ENCODE measurements at places on chromosomes 16 and 17.

- DNase-seq: no peak
Measured at GRCh38 chr16:72094266-72094610, 591 bp downstream of the DHX38 start.

DNA sequence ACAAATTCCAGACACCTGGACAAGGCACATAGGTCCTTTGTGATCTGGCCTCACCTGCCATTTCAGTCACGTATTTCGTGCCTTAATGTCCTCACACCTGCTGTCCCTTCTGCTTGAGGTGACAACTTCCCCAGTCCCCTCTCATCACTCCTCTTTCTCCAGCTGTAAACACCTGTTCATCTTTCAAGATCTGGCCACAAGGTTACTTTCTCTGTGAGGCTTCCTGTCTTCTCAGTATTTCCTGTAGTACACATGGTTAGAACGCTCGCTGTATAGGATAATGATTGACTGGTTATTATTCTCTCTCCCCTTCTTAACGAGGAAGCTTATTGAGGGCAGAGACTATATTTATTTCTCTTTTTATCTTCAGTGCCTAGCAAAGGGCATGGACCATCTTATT lies 74.5 kb upstream of the PMFBP1 start:
- no peak for DNase-seq

GRCh38 chr17:34117811-34118210 lies 137.3 kb upstream of the CCL2 start:
- DNase-seq: no peak

DNA sequence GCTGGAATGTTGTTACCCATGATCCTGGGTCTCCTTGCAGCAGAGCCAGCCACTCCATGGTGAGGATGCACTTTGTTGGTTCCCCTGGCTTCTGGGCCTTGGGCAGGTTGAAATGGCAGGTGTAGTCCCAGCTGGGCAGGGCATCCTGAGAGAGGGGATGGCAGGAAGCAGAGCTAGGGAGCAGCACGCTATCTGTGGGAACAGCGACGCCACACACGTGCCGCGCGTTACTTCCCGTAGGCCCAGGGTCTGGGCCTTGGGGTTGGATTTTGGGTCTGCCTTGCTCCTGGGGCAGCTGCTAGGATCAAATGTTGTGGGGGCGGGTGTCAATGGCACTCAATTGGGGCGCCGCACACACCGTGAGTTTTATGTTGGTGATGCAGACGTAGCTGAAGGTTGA lies 368.0 kb downstream of the CPPED1 start:
- no peak for DNase-seq

- DNase-seq: no peak
Measured at GRCh38 chr16:21164521-21165168, 6.2 kb downstream of the LDAF1 start.

GRCh38 chr16:35750157-35750689 lies 2290.8 kb downstream of the TP53TG3F start:
- DNase-seq: no peak

DNA sequence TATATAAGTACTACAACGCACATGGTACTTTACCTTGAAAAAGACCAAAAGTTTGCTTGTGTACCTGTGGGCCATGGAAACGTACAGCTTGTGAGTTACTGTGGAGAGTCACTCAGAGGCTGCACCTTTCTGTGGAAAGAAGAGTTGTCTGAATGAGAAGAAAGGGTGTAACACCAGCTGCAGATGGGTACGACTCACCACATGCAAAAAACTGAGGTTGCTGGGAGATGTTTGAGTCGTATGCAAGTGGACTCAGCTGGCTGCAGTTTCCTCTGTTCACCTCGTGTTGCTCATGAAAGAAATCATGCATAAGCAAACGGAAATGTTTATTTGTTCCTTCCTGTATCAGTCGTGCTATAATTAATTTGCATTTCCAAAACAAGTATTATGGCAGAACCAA lies 22.4 kb upstream of the DYNLRB2 start:
- no peak for DNase-seq

DNA sequence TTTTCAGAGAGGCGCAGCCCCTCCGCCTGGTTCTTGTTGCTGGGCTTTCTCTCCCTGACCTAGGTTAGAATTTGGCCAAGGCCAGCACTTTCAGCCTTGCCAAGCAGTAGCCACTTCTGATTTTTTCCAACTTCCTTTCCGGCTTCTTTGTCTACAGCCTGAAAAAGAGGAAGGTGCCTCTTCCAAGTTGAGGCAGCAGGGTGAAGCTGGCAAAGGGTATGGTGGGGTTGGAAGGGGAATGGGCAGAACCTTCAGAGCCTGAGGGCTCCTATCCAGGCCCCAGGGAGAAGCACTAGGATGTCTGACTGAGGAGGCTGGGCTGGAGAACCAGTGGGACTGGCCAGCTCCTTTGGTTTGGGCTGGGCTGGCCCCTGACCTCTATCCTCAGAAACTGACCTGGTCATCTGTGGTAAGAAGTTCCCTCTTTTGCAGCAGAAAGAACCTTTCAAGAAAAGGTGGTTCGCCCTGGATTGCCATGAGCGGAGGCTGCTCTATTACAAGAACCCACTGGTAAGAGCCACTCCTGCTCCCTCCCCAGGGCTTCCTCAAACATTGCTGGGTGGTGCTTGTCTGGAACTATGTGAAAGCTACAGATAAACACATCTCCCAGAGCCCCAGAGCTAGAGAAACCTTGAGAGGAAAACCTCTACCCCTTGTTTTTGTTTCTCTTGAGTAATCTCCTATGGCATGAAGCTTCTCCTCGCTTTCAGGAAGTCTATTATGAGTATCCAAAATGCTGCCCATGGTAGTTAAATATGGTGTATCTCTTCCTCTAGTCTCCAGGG lies 16.6 kb upstream of the RNF135 start:
- no peak for DNase-seq

DNA sequence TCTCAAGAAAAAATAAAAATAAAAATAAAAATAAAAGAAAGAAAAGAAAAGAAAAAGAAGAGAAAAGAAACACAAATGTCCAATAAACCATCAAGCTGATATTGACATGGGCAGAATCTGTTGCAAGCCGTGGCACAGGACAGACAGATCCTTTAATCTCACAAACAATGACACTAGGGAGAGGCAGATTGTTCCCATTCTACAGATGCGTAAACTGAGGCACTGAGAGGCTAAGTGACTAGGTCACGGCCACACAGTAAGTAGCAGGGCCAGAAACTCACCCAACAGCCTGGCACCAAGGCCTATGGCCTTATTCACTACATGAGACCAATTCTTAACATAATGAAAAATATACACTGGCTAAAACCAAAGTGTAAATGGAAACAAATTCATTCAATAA lies 28.3 kb upstream of the ZFP90 start:
- DNase-seq: no peak

GRCh38 chr16:86865851-86866662 lies 287.7 kb downstream of the FOXL1 start:
- DNase-seq: no peak

DNA sequence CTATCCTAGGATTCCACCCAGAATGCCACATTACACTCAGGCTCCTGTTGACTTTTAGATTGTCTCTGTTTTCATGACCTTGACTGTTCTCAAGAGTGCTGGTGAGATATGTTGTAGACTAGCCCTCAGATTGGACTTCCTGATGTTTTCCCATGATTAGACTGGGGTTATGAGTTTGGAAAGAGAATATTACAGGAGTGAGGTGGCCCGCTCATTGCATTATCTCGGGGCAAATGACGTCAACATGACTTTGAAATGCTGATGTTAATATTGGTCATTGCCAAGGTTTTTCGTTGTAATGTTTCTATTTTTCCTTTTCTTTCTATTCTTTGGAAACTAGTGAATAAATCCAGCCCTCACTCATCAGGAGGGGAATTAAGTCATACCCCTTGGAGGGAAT lies 355.7 kb upstream of the MON1B start:
- no peak for DNase-seq

DNA sequence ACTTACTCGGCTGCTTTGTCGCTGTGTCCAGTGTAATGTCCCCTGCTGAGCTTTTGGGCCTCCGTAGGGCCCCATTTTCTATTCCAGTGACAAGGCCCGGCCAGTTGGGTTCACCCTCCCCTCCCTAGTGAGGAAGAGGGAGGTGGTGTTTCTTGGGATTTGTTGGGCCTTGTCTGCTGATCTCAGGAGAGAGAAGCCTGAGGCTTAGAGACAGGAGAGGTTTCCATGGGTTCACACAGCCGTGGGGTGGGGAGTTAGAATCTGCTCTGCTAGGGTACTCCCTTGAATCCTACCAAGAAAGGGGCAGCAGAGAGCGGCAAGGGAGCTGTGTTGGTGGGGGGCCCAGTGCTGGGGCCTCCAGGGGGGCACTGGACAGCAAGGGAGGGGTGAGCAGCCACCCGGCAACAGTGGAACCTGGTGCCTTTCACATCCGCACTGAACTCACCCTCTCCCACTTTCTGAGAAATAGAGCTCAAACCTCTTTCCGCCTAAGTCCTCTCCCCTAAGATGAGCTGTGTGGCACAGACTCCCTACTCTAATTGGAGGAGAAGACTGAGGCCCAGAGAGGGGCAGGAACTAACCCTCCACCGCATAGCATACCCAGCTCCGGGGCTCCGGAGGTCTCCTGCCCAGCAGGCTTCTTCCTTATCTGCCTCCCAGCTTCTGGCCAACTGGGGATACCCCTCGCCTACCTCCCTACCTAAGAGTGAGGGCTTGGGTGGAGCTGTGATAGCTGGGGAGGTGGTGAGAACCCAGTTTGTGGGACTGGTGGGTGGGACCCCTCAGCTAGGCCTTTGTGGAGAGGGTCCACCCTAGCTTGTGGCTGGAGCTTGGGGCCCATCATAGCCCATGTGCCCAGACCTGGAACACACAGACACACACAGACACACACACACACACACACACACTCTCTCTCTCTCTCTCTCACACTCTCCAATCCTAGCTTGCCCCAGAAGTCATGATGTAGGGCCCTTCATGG lies 6.8 kb downstream of the TBKBP1 start:
- DNase-seq: no peak

GRCh38 chr17:65155622-65156021 lies 18.5 kb downstream of the RGS9 start:
- DNase-seq: no peak

DNA sequence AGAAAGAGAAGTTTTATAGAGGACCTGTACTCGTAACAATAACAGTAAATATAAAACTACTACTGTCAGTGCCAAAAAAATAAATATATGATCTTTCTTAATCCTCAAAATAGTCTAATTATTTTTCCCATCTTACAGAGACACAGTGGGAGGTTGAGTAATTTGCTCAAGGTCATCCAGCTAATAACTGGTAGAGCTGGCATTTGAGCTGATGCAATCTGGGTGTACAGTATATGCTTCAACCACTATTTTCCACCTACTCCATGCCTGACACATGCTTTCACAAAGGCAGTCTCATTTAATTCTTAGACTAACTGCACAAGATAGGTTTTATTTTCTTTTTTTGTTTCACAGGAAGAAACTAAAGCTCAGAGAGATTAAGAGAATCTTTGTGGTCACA lies 33.6 kb downstream of the PIGL start:
- DNase-seq: no peak

DNA sequence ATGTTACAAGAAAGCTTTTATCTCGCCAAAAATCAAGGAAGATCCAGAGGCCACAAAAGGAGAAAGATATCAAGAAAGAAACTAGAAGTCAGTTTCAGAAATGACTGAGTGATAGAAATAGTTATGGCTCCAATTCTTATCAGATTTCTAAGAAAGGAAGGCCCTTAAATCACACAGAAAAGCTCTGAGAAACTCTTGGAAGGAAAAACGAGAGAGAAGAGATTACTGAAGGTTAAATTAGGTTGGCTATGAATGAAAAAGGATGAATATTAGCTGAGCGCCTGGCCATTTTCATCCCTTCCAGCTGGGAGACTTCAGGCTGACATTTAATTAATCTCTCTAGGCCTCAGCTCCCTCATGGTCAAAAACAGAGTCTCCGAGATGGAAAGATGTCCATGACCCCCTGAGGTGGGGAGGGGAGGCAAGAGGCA lies 72.3 kb downstream of the CYTH1 start:
- DNase-seq: no peak

- no peak for DNase-seq
Measured at GRCh38 chr16:87496447-87496801, 3.6 kb upstream of the ZCCHC14 start.

- no peak for DNase-seq
Measured at GRCh38 chr17:57876866-57877237, 27.0 kb upstream of the MRPS23 start.

DNA sequence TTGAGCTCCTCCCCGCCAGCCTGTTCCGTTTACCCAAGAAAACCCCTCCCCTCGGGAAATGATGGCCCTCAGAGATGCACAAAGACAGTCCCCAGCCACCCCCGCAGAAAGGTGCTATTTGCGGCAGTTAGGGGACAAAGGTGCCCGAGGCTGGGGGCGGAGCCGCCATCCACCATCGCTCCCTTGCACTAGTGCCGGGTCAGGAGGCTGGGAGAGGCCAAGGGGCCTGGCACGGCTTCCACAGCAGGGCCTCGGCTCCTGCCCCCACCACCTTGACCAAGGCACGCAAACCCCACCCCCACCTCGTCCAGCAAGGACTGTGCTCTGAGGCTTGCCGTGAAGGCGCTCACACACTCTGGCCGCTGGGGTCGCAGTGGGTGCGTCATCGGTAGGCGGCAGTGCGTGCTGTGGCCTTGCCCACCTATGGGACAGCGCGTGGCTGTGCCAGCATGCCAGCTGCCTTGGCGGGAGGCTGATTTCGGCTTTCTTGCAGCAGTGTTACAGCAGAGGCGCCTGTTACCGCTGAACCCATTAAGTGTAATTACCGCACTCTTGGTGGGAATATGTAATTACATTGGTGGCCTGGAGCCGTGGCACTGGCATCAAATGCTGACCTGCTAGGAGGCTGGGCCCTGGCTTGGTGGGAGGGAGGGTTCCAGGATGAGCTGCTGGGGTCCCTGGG lies 31.8 kb downstream of the TPSG1 start:
- DNase-seq: no peak

DNA sequence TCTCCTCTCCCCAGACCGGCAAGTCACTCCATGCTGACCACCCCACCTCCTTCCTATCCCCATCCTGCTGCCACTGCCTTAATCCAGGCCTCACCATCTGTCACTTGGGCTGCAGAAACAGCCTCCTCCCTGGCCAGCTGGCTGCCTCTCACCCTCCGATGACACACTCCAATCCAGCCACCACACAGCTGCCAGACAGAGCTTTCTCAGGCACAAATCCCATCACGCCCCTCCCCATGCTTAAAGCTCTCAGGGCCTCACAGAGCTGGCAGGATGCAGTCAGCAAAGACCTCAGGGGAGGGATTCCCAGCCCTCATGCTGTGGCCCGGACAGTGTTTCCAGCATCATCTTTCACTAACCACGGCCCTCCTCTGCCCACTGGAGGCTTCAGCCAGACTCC lies 13.7 kb downstream of the CAMKK1 start:
- no peak for DNase-seq

DNA sequence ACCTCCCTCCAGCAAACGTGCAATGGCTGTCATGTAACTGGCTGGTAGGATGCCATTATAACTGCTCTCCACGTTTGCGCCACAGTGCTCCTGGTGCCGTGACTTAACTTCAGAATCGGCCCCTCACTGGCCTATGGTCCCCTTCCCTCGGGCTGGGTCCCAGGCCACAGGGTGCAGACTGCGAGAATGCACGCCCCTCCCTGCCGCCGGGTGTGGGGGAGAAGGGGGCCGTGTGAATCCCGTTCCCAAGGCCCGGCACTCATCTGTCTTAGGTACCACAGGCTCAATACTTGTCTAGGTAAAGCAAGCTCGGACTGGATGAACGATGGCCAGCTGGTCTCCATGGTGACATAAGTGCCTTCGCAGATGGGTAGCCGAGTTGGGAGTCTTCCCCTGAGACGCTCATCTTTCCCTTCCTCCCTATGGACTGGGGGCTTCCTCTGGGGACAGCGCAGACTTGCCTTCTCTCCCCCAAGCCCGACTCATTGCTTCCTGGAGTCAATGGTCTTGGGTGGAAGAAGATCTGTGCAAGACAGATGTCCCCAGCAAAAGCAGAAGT lies 37.8 kb downstream of the TIMM22 start:
- DNase-seq: no peak

GRCh38 chr16:56428091-56428490 lies 2.7 kb upstream of the AMFR start:
- no peak for DNase-seq

All from effector CD4-positive, alpha-beta T cell (primary cell).